ENCODE measurements at places on chromosomes 2 and 18.

GRCh38 chr2:45922577-45922988 is 271.1 kb downstream of the PRKCE start:
- DNase-seq, result no peak

DNA sequence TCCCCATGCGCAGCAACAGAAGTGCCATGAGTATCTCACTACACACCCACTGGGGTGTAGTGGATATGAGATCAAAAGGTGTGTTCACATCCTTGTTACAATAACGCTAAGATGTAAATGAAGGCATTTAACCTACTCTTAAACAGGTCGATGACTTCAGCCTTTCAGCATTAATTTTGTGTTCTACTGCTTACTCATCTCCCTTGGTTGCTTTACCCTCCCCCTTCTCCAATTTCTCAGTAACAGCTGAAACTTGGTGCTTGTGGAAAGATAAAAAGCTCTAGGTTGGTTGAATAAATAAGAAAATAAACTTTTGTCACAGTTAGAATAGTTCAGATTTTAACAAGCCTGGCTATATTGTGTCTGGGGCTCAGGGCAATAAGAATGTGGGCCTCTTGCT is 147.5 kb upstream of the SESTD1 start:
- no peak for DNase-seq

GRCh38 chr2:27354597-27354927 is 2.0 kb downstream of the GTF3C2 start:
- no peak for DNase-seq

- peak; percentile 58 for DNase-seq
These were observed 143.5 kb downstream of the TGIF1 start for GRCh38 chr18:3593381-3593903.

GRCh38 chr2:6074089-6074643 is 382.0 kb downstream of the SOX11 start:
- no peak for DNase-seq

DNA sequence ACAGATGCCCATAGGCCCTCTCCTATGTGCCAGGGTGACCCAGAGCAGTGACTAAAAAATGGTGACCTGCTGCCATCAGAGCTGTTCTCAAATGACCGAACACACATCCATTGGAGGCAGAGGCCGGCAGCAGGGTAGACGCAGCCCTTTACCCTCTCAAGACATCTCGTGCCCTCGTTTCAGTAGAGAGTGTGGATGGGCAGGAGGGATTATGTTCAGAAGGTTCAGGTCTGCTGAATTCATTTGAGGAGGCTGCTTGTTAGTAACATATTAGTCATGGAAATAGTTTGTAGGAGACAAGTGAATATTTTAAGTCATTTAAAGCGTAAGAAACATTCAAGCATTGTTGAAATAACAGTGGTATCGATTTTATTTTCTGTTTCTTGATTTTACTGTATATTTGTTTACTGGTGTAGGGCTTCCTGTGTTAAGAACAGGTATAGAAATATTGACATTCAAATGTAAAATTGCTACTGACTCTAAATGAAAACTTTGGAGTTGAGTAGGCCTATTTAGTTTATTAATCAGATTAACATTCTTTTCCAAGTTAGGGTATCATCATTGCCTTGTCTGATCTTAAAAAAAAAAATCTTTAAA is 82.6 kb downstream of the ZNF532 start:
- DNase-seq, result no peak

DNA sequence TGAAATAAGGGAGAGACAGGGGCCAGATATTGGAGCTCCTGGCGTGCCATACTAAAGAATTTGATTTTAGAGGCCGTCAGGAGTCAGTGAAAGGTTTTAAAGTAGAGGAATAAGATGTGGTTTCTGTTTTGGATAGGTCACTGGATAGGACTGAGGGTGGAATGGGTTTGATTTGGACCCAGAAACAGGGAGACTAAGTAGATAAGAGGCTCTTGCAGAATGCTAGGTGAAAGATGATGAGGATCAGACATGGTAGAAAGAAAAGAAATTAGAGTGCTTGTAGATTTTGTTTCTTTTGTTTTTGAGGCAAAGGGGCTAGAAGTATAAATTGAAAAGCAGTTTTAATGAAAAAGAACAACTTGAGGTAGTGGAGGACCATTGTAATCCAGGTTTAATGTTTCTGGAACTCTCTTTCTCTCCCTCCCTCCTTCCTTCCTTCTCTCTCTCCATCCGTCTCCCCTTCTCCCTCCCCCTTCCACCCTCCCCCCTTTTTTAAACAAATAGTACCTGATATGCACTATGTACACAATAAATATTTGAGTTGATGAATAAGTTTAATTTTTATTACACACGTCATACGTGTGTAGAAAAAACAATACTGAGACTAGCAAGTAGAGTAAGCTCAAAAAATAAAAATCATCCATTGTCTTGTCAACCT is 1.9 kb downstream of the NDUFV2 start:
- DNase-seq, result no peak

- DNase-seq, result peak; percentile 71
These were observed 221.6 kb downstream of the NCKAP5 start for GRCh38 chr2:133346654-133347053.

GRCh38 chr2:45889053-45889452 is 237.6 kb downstream of the PRKCE start:
- DNase-seq, result no peak

- no peak for DNase-seq
These were observed 13.3 kb downstream of the RIF1 start for GRCh38 chr2:151422917-151423439.

GRCh38 chr2:45254025-45254424 is 244.8 kb upstream of the SIX2 start:
- no peak for DNase-seq

GRCh38 chr2:83221258-83221657 is 1237.8 kb downstream of the SUCLG1 start:
- DNase-seq, result no peak

- DNase-seq, result peak; percentile 38
These were observed 101.9 kb downstream of the CDH20 start for GRCh38 chr18:61435064-61435652.

GRCh38 chr2:11029136-11029535 is 117.4 kb downstream of the KCNF1 start:
- DNase-seq, result no peak

DNA sequence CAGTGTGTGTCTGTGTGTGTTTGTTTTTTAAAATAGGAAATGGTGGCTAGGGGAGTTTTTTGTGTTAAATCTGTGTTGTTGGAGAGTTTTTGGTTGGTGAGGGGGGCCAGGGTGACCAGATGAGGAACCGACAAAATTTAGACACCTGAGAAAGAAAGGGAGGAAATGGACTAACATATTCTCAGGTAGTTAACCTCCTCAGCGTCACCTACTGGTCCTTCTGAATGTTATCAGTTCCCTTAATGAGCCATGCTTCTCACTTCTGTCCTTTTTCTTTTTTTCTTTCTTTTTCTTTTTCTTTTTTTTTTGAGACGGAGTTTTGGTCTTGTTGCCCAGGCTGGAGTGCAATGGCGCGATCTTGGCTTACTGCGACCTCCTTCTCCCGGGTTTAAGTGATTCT is 107.0 kb downstream of the FMNL2 start:
- DNase-seq, result no peak

DNA sequence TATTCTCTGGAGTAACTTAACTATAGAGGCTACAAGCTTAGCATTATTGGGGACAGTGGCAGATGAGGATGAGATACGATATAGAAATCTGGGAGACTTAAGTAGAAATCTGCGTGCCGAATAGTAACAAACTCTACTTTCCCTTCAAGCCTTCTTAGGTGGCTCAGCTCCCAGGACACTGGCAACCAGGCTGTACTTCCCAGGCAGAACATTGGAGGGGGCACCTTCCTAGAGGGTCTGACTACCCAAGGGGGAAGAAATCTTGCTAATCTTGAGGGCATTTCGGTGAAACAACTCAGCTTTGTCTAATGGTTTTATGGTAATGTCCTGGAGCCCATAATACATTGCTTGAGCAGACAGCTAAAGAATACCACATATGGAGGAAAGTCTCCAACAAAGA is 126.2 kb upstream of the DTNA start:
- no peak for DNase-seq

DNA sequence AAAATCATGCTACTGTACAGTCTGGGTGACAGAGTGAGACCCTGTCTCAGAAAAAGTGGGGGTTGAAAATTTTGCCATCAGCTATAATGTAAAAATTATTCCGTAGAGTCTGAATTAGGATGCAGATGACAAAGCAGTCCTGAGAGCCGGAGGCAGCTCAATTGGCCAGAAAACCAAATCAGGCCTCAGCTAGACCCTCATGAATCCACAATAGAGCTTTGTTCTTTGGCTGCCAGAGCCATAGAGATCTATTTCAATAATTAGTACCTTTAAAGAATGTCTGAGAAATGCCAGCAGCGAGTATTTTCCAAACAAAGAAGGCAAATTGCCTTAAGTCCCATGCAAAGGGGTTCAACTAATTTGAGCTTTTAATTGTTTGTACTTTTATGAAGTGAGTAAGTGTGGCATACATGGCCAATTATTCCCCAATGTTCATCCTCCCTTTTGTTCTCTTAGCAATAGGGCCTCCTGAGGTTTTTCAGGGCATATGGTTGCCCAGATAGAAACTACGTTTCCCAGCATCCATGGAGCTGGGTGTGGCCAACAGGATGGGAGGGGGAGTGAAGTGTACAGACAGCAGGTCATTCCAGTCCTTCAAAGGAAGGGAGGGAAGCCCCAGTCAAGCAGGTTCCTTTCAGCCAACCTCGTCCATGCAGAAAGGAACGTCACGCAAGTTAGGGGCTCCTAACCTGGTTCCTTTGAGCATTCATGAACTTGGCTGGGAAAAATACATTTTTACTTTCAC is 211.3 kb upstream of the APCDD1 start:
- DNase-seq, result no peak

GRCh38 chr2:101776172-101777043 is 78.9 kb downstream of the MAP4K4 start:
- DNase-seq, result no peak

DNA sequence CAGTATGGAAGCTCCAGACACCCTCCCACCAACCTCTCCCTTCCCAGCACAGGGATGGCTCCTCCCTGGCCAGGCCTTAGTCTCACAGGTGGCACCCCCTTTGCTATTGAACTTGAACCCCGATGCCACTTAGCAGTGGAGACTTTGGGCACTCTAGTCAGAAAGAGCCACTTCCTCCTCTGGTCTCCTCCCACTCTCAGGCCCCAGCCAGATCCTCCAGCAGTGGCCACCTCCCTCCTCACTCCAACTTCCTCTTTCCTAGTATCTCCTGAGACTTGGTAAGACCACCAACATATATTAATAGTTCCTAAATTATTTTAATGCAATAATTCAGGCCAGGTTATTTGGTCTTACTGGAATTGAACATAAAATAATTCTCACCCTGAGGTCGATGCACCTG is 437.2 kb upstream of the ID2 start:
- no peak for DNase-seq

DNA sequence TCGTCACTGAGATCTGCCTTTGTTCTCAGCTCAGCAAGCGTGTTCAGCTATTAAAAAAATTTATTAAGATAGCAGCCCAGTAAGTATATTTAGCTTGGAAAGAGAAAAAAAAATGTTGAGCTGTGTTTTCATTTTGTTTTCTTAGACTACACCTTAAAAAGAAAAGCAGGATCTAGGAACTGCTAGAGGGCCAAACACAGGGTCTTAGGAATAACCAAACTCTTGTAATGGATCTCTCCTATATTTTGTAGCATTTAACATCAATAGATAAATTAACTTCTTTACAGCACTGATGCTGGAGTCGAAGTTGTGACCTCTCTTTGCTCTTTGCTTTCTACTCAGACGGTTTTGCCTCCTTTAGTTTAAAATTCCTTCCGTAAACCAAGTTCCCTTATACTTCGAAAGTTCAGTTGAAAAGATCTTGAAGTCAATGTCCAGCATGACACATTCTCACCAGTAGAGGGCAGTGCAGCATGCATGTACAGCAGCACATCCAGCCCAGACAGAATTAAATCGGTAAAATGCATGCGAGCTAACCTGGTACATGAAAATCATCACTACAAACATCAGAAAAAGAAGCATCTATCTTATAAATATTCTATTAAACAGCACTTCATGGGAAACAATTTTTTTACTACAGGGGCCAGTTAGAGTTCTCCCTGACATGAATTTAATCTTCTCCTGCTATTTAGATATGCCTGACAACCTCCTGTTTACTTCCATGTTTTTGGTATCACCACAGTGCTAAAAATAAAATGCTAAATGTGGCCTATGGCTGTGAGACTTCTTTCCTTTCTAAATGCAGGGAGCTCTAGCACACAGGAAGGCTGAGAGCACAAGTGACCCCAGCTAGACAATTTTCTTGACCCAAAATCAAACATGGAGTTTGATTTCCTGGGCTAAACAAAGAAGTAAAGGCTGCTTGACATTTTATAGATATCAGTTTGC is 48.2 kb upstream of the MAP3K20 start:
- peak; percentile 79 for DNase-seq

- DNase-seq, result no peak
These were observed 55.1 kb upstream of the XDH start for GRCh38 chr2:31469648-31470047.

DNA sequence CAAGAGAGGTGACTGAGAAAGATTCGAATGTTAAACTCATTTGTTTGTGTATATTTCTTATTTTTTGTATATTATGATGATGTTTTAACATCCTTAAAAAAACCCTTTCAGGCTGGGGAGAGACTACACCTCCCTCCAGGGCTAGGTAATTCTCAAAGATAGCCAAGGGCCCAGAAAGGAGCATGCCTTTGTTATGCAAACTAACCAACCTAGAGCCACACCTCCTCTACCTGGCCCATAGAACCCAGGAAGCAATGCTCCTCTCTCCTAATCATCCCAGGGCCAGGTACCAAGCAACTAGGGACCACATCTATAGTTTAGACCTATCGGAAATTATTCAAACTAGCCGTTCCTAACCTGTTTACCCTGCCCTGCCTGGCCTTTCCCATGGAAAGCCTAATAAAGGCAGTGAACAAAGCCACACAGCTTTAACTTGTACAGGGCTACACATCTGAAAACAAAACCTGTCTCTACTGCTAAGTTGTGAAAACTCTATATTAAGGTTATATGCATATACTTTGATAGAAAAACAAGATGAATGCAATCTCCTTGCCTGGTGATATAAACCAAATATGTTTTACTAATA is 79.7 kb downstream of the COLEC12 start:
- no peak for DNase-seq

- no peak for DNase-seq
These were observed 94.9 kb downstream of the GBX2 start for GRCh38 chr2:236073246-236073645.

All from AG08395 (cell line).